ENCODE measurements at places on chromosomes 1 and 21. TPM values are rescaled to one million over a fixed set of nuclear protein-coding genes. Genes with fewer than 3 reads are reported as not detected.

GRCh38 chr1:206143537-206144172 lies 26.5 kb upstream of the AVPR1B start:
- no peak overlapping the region for H3K27ac ChIP-seq
- no peak for DNase-seq
- H3K4me1 ChIP-seq, result no peaks in the 10 kb centered on the region
- no peaks in the 10 kb centered on the region for H3K36me3 ChIP-seq

- H3K4me3 ChIP-seq, result peak overlapping the region; percentile 99
- H3K36me3 ChIP-seq, result peaks cover 100% of the 10 kb centered on the region
- H3K27me3 ChIP-seq, result no peaks in the 10 kb centered on the region
- peaks cover 30% of the 10 kb centered on the region for H3K4me1 ChIP-seq
- no peak for DNase-seq
Measured at GRCh38 chr1:150575072-150575489, 4.3 kb downstream of the MCL1 start.

GRCh38 chr1:189939967-189940366 lies 537.7 kb downstream of the BRINP3 start:
- no peaks in the 10 kb centered on the region for H3K36me3 ChIP-seq
- DNase-seq, result no peak

DNA sequence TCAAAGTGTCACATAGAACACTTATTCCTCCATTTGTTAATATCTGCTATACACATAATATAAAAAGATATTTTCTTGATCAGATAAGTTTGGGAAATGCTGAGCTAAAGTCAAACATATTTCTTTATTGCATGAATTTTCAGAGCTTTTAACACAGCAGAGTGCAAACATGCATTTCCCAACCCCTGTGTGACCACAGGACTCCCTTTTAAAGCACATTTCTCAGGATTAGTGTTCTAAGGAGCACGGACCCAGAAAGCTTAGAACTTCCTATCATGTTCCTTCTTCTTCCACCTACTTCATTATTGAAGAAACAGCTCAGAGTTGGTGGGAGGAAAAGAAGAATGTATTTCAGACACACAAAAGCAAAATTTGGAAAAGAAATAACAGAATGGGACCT lies 109.1 kb upstream of the CDC42BPA start:
- H3K36me3 ChIP-seq, result peaks cover 5% of the 10 kb centered on the region
- no peak overlapping the region for H3K27ac ChIP-seq
- no peaks in the 10 kb centered on the region for H3K27me3 ChIP-seq
- no peak for DNase-seq

The ADAMTSL4 gene
- total RNA-seq, result 1.9 TPM

The KIAA1614 gene
- total RNA-seq, result 0.27 TPM

- H3K36me3 ChIP-seq, result no peaks in the 10 kb centered on the region
- H3K27ac ChIP-seq, result no peak overlapping the region
- no peaks in the 10 kb centered on the region for H3K4me1 ChIP-seq
- DNase-seq, result no peak
- H3K27me3 ChIP-seq, result peaks cover 27% of the 10 kb centered on the region
Measured at GRCh38 chr1:17734609-17735008, 20.5 kb upstream of the ACTL8 start.

The MNDA gene
- total RNA-seq, result not detected

DNA sequence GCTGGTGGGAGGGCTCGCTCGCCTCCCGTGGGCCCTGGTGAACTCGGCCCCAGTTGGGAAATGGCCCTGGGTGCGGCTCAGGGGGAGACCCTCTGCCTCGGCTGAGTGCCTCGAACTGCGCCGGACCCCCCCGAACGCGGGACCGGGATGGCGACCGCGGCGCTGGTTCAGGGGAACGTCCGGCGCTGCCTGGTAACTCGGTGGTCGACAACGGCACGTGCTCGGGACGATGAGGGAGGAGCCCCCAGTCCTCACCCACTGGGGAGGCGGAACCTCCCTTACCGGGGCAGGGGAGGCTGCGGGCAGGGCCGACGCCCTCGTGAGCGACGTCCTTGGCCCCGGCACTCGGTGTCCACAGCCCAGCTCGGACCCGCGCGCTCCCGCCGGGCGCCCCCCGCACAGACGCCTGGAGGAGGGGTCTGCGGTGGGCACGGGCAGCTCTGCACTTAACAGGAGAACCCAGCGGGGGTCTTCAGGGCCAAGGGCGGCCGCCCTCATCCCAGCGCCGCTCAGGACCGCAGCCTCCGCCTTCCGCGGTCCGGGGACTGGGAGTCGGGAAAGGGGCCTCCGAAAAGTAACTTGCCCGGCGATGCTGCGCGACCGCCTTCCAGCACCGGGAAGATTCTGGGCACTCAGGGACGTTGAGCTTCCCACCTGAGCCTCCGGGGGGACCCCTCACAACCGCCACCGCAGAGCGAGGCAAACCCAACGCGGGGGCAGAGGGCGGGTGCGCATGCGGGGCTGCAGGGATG lies 1.7 kb downstream of the HES4 start:
- peaks cover 7% of the 10 kb centered on the region for H3K4me1 ChIP-seq
- peak overlapping the region; percentile 79 for H3K4me3 ChIP-seq
- DNase-seq, result no peak
- no peaks in the 10 kb centered on the region for H3K27me3 ChIP-seq

The CNIH3 gene
- 3.1 TPM for total RNA-seq

GRCh38 chr1:110606657-110607535 lies 738 bp upstream of the KCNA2 start:
- H3K27me3 ChIP-seq, result peaks cover 85% of the 10 kb centered on the region
- no peaks in the 10 kb centered on the region for H3K4me1 ChIP-seq
- peak overlapping the region; percentile 64 for H3K4me3 ChIP-seq
- H3K36me3 ChIP-seq, result no peaks in the 10 kb centered on the region
- DNase-seq, result no peak
- H3K27ac ChIP-seq, result no peak overlapping the region

- H3K36me3 ChIP-seq, result no peaks in the 10 kb centered on the region
- no peaks in the 10 kb centered on the region for H3K4me1 ChIP-seq
- peaks cover 10% of the 10 kb centered on the region for H3K27me3 ChIP-seq
- no peak overlapping the region for H3K4me3 ChIP-seq
- no peak for DNase-seq
Measured at GRCh38 chr21:38721958-38722357, 83.8 kb upstream of the ETS2 start.

GRCh38 chr1:219184337-219184736 lies 10.7 kb downstream of the LYPLAL1 start:
- H3K4me1 ChIP-seq, result peaks cover 59% of the 10 kb centered on the region
- H3K27ac ChIP-seq, result no peak overlapping the region

The KRTAP11-1 gene
- not detected for total RNA-seq

DNA sequence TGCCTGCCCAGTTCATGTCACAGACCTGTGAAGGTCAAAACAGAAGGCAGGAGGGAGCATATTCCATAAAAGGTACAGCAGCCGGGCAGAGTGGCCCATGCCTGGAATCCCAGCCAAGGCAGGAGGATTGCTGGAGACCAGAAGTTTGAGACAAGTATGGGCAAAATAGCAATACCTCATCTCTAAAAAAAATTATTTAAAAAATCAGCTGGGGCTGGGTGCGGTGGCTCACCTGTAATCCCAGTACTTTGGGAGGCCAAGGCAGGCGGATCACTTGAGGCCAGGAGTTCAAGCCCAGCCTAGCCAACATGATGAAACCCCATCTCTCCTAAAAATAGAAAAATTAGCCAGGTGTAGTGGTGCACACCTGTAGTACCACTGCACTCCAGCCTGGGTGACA lies 64.5 kb downstream of the RUNX3 start:
- H3K4me3 ChIP-seq, result no peak overlapping the region
- peaks cover 15% of the 10 kb centered on the region for H3K27me3 ChIP-seq
- H3K4me1 ChIP-seq, result peaks cover 18% of the 10 kb centered on the region
- no peak overlapping the region for H3K27ac ChIP-seq
- H3K36me3 ChIP-seq, result no peaks in the 10 kb centered on the region
- no peak for DNase-seq

The TNFRSF14 gene
- 24.4 TPM for total RNA-seq

DNA sequence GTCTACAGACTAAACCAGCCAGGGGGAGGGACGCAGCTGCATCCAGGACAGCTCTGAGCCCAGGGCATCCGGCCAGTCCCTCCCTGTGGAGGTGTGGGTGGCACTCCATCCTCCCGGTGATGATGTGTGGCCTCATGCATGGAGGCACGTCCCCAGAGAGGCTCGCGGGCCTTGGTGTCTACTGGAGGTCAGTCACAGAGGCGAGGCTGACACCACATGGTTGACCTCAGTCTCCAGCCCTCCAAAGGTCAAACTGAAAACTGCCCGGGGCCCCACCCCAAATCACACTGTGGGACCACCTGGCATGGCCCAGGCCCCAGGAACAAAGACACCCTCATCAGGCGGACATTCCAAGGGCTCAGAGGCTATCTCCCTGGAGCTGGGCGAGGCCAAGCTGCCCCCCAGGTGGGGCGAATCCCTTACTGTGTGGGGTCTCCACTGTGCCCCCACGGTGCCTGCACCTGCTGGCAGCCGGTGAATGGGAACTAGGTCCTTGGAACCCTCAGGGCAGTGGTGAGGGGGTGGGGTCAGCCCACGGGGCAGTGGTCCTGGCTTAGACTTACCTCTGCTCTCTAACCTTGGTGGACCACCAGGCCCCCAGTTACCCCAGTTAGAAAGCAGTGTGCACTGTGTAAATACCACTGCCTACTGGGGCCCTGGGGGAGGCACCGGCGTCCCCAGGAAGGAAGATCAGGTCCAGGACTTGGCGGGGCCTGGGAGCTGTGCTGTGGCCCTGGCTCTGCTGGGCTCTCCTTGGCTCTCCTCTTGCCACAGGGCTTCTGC lies 49.1 kb downstream of the TRPM2 start:
- no peak for DNase-seq
- H3K4me1 ChIP-seq, result no peaks in the 10 kb centered on the region
- H3K36me3 ChIP-seq, result peaks cover 10% of the 10 kb centered on the region
- peaks cover 27% of the 10 kb centered on the region for H3K27me3 ChIP-seq

DNA sequence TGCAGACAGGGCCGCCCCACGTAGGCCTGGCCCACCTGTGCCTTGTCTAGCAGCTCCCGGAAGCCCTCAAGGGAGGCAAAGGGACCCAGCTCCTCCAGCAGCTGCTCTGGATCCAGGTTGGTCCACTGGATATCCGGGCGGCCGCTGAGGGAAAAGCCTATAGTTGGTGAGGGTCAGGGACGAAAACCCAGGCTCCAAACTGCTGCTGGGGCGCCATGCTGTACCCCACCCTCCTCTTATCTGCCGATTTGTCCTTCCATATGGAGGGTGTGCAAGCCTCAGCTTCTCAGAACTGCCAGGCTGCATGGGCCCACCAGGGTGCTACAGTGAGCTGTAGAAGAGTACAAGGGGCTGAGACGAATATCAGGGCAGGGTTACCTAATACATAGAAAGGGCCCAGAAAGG lies 12.2 kb downstream of the PTCH2 start:
- no peak overlapping the region for H3K4me3 ChIP-seq
- no peak overlapping the region for H3K27ac ChIP-seq
- no peaks in the 10 kb centered on the region for H3K4me1 ChIP-seq
- H3K36me3 ChIP-seq, result no peaks in the 10 kb centered on the region
- DNase-seq, result no peak
- no peaks in the 10 kb centered on the region for H3K27me3 ChIP-seq

DNA sequence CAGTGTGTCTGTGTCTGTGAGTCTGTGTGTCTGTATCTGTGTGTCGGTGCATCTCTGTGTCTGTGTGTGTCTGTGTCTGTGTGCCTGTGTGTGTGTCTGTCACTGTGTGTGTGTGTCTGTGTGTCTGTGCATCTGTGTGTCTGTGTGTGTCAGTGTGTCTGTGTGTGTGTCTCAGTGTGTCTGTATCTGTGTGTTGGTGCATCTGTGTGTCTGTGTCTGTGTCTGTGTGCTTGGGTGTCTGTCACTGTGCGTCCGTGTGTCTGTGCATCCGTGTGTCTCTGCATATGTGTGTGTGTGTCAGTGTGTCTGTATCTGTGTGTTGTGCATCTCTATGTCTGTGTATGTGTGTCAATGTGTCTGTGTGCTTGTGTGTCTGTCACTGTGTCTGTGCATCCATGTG lies 44.7 kb upstream of the POFUT2 start:
- no peak for DNase-seq
- no peak overlapping the region for H3K27ac ChIP-seq
- H3K27me3 ChIP-seq, result no peaks in the 10 kb centered on the region
- H3K4me3 ChIP-seq, result no peak overlapping the region
- peaks cover 12% of the 10 kb centered on the region for H3K36me3 ChIP-seq

DNA sequence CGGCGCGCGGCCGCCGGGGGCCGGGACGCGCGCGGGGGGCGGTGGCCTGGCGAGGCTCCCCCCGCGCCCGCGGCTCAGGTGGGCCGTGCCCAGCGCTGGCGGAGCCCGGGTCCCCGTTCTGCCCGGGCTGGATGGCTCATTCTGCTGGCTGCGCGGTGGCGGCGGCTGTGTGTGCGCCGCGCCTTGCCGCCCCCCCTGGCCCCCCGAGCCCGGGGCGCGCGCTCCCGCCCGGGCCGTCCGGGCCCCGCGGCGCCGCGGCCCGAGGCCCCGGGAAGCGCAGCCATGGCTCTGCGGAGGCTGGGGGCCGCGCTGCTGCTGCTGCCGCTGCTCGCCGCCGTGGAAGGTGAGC lies at the start of gene EPHB2:
EPHB2 (plus strand) TSS at position 139 of the 349 bp plus-strand sequence; CDS start at position 283, 144 bp downstream.
- no peaks in the 10 kb centered on the region for H3K4me1 ChIP-seq
- no peaks in the 10 kb centered on the region for H3K36me3 ChIP-seq
- peak within 1 kb of the TSS; percentile 63 for H3K4me3 ChIP-seq
- no peak within 1 kb of the TSS for H3K27ac ChIP-seq

DNA sequence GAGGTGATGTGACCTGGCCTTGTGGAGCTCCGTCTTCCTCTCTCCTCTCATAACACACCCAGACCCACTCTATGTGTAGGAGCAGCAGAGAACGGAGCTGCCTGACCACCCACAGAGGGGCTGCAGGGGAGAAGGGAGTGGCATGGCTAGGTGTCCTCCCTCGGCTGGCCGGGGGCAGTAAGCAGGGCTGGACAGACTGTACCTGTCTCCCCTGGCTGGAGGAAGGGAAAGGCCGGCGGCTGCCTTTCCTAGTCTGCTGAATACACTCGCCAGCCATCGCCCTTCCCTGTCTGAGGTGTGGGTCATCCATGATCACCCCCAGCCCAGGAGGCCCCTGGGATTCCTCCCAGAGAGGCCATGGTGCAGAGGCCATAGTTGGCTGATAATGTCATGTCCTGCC lies 187.2 kb upstream of the AJAP1 start:
- no peaks in the 10 kb centered on the region for H3K36me3 ChIP-seq
- no peak overlapping the region for H3K27ac ChIP-seq
- H3K4me1 ChIP-seq, result no peaks in the 10 kb centered on the region
- H3K27me3 ChIP-seq, result no peaks in the 10 kb centered on the region
- DNase-seq, result no peak

- no peak overlapping the region for H3K4me3 ChIP-seq
- H3K36me3 ChIP-seq, result no peaks in the 10 kb centered on the region
- H3K27ac ChIP-seq, result no peak overlapping the region
- DNase-seq, result no peak
- H3K4me1 ChIP-seq, result no peaks in the 10 kb centered on the region
Measured at GRCh38 chr1:176926330-176927086, 238.0 kb downstream of the ASTN1 start.

GRCh38 chr1:27144049-27144748 lies 10.7 kb downstream of the SLC9A1 start:
- peaks cover 4% of the 10 kb centered on the region for H3K36me3 ChIP-seq
- DNase-seq, result peak; percentile 70
- H3K4me1 ChIP-seq, result peaks cover 44% of the 10 kb centered on the region
- peak overlapping the region; percentile 52 for H3K4me3 ChIP-seq
- no peaks in the 10 kb centered on the region for H3K27me3 ChIP-seq

The NAV1 gene
- total RNA-seq, result 24.8 TPM

GRCh38 chr1:25004355-25004754 lies 74.3 kb upstream of the RUNX3 start:
- DNase-seq, result no peak
- peaks cover 10% of the 10 kb centered on the region for H3K36me3 ChIP-seq
- peaks cover 44% of the 10 kb centered on the region for H3K27me3 ChIP-seq
- H3K4me1 ChIP-seq, result peaks cover 13% of the 10 kb centered on the region
- H3K4me3 ChIP-seq, result no peak overlapping the region

The ERI3 gene
- 71.4 TPM for total RNA-seq
